ENCODE measurements at places on chromosomes 11 and 22. TPM values are rescaled to one million over a fixed set of nuclear protein-coding genes. Genes with fewer than 3 reads are reported as not detected.

SIRT3 gene
- 38.4 TPM for polyA plus RNA-seq

IGLL5 gene
- polyA plus RNA-seq: not detected

TMEM45B gene
- polyA plus RNA-seq: 21.5 TPM

DNA sequence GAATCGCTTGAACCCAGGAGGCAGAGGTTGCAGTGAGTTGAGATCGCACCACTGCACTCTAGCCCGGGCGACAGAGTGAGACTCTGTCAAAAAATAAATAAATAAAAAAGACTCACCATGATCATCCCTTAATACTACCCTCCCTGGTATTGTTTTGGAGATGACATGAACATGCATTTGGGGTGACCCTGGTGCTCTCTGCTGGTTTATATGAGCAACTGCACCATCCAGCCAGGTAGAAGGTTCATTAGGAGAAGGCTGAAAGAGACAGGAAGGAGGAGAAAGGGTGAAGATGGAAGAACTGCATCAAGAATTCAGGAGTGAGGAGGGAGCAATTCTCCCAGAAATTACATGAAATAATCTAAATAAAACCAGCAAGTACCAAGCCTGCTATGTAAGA lies 37.8 kb downstream of the SLC5A1 start:
- no peak for DNase-seq

DNA sequence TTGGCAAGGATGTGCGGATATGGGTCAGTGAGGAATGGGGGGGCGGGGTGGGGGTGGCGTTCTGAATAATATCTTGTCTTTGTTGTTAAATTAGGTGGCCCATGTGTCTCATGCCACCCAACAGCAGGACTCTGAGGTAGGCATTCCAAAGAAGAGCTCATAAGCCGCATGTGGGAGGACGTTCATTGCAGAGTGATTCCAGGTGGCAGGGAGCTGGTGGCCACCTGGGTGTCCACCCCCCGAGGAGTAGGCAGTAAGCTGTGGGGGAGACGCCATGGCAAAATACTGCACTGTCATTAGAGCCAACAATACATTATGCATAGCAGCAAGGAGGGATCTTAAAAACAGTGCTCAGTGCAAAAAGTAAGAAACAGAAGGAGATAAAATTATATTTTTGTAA lies 14.3 kb upstream of the CAPN5 start:
- peak; percentile 57 for DNase-seq

GRCh38 chr11:78083021-78083420 lies 3.4 kb upstream of the NDUFC2 start:
- DNase-seq: no peak

DNA sequence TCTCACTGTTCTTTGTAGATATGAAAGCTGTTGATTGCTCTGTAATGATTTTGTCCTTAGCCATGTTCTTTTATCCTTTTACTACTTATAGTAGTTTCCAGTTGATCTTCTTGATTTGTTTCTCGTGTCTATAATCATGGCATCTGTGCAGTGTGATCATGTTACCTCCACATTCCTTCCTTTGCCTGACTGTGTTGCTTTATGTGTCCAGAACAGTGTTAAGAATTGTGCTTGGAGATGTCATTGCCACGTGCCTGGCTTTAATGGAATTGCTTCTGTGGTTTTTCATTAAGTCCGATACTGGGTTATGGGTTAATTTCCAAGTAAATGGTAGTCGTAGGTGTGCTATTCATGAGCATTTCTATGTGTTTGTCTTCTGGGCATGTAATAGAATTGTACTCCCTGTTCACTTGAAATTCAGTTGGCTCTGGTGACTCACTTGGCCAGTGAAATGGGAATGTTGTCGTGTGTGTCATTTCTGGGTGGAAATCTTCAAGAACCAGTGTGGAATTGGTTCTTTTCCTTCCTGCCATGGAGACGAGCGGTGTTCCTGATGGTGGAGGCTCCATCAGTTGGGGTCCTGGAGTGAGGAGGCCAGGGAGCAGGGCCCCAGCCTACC lies 6.8 kb downstream of the GTSE1 start:
- DNase-seq: no peak

- no peak for DNase-seq
These were observed 17.5 kb upstream of the RASL10A start for GRCh38 chr22:29332886-29333496.

DNA sequence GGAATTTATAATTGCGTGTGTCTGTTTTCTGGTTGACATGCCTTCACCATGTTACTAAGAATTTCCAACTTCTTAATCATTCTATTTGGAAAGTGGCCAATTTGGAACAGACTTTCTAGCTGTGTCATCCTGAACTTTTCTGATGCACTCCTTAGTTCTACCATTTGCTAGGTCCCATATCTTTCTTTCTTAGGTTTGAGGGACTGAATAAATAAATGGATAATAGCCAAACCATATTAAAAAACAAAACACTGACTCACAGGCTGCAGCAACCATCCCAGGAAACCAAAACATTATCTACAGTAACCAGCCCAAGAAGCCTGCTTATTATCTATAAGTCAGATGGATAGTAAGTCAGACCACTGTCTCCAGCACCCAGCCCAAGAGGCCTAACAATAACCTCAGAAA lies 57.5 kb upstream of the PLET1 start:
- DNase-seq: no peak
